NAMALWA (cell line): ENCODE measurements at places on chromosomes 1 and 21.

GRCh38 chr1:207956986-207957385 lies 46.1 kb upstream of the CD34 start:
- no peak for DNase-seq

GRCh38 chr1:41758500-41758899 lies 160.2 kb downstream of the HIVEP3 start:
- no peak for DNase-seq

GRCh38 chr1:63501256-63501655 lies 21.8 kb downstream of the ITGB3BP start:
- no peak for DNase-seq

GRCh38 chr1:193417945-193418744 lies 231.7 kb upstream of the B3GALT2 start:
- DNase-seq: peak; percentile 27
